SIG-M5 (cell line): ENCODE measurements at places on chromosomes 12 and 14.
A peak's percentile ranks its signal among the peaks of the same experiment; 100 is the strongest.

DNA sequence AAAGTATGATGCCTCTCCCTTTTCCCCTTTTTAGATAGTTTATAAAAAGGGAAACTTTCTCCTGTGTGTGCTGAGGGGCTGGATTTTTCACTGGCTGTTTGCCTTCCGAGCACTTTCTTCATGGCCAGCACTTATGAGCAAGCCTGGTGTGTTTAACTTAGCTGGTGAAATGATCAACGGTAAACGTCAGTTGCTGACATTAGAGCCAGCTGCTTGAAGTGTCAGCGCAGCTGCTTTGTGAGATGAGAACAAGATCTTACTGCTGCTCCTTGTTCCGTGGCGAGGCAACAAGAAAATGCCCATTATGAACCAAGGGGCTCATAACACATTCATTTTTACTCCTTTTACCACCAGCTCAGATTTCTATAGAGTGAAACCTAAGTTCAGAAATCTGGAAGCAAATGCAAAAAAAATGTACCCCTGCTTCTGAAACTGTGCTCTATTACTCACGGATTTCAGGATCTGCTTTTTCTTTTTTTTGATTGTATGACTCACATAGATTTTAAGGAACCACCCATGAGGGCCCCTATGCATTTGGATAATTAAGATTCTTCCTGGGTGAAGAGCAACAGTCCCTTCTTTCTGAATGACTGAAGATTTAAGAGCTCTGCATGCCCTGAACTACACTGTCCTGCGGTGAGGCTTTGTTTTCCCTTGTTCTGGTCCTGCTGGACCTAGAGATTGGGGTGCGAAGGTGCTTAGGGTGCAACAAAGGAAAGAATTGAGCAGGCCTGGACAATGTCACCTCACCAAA, 74.3 kb upstream of the CPM start:
- DNase-seq = peak; percentile 58

- DNase-seq = no peak
These were observed 412.4 kb downstream of the PCNX1 start for GRCh38 chr14:71319666-71320065.

GRCh38 chr12:120132054-120132836, 15.7 kb upstream of the RAB35 start:
- no peak for DNase-seq

DNA sequence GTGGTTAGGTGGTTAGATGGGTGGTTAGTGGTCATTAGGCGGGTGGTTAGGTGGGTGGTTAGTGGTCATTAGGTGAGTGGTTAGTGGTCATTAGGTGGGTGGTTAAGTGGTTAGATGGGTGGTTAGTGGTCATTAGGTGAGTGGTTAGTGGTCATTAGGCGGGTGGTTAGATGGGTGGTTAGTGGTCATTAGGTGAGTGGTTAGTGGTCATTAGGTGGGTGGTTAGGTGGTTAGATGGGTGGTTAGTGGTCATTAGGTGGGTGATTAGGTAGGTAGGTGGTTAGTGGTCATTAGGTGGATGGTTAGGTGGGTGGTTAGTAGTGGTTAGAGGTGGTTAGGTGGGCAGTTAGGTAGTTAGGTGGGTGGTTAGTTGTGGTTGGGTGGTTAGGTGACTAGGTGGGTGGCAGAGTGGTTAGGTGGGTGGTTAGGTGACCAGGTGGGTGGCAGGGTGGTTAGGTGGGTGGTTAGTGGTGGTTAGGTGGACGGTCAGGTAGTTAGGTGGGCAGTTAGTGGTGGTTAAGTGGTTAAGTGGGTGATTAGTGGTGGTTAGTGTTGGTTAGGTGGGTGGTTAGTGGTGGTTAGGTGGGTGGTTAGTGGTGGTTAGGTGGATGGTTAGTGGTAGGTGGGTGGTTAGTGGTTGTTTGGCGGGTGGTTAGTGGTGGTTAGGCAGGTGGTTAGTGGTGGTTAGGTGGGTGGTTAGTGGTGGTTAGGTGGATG, 8.0 kb upstream of the TMEM119 start:
- DNase-seq = no peak

DNA sequence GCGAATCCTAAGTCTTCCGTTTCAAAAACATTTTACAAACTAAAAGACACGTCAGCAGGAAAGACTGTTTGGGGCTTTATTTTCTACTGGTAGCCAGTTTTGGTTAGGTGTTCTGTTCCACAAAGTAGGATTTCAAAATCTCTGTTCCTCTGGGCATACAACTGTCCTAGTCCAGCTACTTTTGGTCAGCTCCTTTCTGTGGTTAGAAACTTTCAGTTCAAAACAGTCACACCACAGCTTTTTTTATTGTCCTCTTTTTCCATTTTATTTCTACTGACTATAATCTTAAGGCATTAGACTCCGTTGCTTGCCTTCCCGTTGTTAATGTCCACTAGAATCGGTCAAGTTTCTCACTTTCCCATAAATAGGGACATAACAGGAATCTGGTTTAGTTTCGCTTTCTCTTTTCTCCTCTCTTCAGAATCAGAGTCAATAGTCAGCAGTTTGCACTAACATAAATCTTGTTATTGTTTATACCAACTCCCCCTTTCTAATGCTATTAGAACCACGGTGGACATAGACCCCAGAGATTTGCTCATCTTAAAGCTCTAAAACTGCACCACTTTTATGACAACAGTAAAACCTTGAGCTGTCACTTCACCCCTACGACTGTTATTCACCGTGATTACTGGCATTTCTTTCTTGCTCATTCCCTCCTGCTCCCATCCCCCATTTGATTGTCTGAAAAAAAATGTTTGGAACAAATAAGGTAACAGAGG, 41.5 kb upstream of the NPAS3 start:
- DNase-seq = no peak
